ENCODE measurements at places on chromosomes 6 and 20.
A peak's percentile ranks its signal among the peaks of the same experiment; 100 is the strongest.

DNA sequence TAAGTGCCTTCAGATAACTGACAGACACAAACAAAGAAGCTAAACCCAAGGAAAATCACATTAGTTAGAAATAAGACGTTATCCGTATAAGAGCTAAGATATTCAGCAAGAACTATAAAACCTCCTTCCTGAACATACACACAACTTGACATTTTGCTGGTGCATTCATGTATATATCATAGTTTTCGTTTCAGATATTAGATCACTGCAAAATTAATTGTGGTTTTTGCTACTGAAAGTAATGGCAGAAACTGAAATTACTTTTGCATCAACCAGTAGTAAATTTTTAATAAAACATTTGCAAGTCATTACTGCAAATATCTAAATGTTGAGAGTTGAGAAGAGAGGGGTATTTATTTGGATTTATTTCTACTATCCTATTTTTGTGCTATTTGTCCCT is 26.1 kb upstream of the KCNQ5 start:
- DNase-seq = no peak

- no peak for DNase-seq
Measured at GRCh38 chr6:34463299-34463698, 2.6 kb upstream of the PACSIN1 start.

GRCh38 chr6:144156991-144157390 is 6.7 kb downstream of the STX11 start:
- no peak for DNase-seq

GRCh38 chr6:113208726-113209125 is 648.4 kb upstream of the MARCKS start:
- DNase-seq = no peak

DNA sequence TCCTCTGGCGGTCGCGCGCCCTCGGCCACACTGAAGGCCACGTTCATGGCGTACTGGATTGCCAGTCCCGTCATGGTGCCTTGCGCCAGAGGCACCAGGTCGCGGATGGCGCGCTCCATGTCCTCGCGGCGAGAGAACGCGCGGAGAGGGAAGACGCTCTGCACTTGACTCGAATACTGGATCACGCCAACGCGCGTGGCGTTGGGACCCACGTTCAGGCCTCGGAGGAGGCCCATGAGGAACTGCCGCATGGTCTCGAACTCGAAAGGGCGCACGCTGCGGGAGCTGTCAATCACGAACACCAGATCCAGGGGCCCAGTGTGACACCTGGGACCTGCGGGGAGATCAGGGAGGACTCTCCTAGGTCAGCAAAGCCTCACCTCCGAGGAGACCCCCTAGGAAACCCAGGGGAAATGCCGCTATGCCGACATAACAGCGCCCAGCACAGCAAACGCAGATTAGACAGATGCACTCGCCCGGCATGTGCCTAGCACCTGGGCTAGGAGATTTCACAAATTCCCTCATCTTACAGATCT is 2.1 kb upstream of the RBPJL start:
- DNase-seq = no peak

DNA sequence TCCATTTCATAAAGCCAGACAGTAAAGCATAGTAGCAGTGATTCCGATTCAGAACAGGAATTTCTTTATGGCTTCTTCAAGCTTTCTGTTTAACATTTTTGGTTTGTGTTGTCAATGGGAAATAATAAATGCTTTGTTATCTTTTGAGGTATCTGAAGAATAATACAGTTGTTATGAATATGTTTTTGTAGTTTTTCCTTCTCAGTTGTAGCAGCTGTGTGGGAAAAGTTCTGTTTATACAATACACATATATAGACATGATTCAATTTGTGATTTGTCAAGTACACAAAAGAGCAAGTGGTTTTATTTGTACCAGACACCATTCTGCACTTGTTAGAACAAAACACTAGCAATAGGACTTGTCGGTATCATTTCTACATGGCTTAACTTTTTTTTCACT is 96.6 kb downstream of the CDYL start:
- DNase-seq = no peak

DNA sequence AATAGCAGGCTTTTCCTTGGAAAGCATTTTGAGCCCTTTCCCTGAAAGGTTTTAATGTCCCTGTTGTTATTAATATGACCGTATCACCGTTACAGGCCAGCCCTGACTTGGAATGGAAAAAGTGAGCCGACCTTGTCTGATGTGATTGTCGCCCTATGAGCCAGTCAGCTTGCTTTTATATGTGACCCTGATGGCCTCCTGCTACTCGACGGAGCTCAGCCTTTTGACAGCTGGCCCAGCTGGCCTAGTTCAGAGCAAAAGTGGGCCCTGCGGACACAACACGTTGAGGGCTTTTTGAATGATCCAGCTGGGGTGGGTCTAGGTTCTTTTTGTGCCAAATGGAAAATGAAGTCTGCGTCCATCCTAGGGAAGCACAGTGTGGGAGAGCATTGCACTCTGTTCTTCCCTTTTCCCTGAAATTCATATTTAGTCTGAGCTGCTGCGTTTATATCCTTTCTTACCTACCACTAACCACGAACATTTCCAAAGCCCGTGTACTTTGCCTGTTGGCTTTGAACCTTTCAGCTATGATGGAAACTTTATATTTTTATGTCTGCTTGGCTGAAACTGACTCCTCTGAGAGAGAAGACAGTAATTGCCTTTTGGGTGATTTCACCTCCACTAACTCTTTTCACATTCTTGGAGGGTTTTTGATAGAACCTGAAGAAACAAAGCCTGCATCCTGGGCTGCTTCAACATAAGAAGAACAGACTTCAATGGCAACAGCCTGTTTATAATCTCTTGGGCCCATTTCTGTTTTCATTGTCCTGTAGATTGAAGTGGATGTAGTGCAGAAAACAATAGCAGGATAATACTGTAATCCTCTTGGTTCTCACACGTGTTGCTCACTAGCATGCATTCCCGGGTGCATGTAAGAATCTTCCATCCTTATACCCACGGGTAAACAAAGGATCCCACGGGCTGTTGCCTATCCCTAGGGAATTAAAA is 121.8 kb upstream of the HDGFL1 start:
- DNase-seq = no peak

DNA sequence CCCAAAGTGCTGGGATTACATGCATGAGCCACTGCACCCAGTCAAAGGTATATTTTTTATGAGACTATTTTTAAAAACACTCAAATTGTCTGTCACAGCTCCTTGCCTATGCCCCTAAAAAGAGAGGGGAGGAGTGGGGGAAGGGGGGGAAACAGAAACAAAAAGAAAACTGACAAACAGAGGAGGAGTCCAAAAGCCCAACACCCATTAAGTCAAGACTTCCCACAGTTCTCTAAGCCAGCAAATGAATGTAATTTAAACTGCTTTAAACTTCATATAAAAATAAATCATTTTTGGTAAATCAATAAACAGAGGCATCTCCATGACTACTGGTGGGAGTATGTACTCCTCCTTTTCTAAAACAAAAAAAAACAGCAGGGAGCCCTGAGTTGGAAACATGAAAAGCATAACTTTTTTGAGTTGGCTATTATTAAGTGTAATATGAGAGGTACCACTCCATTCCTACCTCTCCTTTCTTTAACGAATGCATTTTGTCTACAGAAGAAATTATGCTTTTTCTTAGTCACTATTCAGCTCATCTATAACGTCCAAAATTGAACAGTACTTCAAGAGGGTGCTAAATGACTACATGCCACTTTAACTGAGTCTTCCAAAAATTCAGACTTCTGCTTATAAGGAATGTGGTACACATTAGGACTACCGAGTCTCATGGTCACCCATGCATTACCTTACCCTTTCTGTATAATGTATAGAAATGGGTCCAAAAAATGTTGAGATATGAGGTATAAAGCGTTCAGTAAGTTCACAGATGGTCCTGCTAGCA is 119.0 kb upstream of the PRSS16 start:
- no peak for DNase-seq

- no peak for DNase-seq
Measured at GRCh38 chr6:38364127-38364526, 275.6 kb downstream of the BTBD9 start.

DNA sequence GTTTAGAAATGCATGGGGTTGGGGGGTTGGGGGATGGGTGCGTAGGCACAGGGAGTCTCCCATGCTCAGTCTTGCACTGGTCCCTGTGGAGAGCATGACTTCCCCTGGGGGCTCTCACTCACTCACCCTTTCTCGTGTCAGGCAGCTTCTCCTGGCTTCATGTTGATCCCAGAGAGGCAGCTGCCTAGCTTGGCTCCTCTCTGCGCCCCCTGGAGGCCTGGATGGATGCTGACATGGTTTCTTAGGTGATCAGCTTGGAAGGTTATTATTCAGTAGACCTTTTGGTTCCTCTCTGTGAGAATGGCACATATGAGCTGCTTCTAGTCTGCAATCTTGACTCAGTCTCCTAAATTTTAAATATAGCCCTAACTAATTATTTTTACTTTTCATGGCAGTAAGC is 109.3 kb upstream of the FAM83B start:
- DNase-seq = peak; percentile 1

GRCh38 chr20:10169752-10170151 is 48.9 kb upstream of the SNAP25 start:
- DNase-seq = no peak

GRCh38 chr6:30154709-30155519 is 6.1 kb downstream of the TRIM10 start:
- no peak for DNase-seq

GRCh38 chr6:126268092-126268491 is 71.8 kb upstream of the CENPW start:
- DNase-seq = no peak

GRCh38 chr6:162416831-162417537 is 310.6 kb downstream of the PRKN start:
- no peak for DNase-seq

GRCh38 chr20:52852714-52853113 is 119.4 kb upstream of the TSHZ2 start:
- DNase-seq = no peak

DNA sequence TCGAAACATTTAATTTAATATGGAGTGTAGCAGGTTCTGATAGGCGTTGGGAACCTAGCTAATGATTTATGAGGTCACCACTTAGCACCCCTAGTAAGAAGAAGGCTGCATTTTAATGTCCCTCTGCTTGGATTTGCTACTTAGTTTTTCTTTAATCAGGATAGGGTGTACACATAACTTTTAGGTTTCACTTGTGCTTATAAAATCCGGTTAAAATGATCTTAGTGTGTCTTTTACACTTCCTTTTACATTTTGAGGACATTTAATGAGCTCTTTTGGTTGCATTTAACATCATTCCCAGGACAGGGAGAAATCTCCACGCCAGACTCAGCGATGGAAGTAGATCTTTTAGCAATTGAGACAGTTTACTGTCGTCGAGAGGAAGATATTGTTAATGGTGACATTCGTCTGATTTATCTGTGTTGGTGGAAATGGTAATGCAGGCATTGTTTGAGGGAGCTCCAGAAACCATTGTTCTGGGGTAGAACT is 5.6 kb downstream of the TFAP2A start:
- no peak for DNase-seq

DNA sequence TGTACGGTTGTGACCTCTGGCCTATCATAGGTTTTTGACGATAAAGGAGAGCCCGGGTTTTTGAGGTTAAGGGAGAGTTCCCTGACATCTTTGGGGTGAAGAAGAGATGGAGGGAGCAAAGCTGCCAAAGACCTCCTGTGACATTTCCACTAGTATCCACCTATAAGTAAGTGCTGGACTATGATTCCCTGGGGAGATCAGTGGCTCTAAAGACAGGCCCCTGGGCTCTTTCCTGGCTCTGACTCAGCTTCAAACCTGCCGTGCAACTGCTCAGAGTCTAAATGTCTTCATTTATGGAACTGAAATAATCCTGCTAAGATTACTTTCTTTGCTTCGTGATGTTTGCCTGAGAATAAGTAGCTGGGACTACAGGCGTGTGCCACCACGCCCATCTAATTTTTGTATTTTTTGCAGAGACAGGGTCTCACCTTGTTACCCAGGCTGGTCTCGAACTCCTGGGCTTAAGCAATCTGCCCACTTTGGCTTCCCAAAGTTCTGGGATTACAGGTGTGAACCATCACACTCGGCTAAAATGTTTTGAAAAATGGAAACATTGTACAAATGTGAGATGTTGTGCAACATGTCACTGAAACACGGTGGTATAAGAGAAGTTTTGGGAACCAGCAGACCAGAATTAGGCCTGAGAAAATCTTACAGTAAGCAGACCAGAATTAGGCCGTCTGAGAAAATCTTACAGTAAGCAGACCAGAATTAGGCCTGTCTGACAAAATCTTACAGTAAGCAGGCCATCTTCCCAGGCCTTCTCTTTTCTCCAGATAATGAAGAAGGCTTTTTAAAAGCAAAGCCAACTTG is 1.1 kb upstream of the PAQR8 start:
- DNase-seq = no peak

GRCh38 chr6:31462964-31463870 is 34.7 kb upstream of the MICB start:
- DNase-seq = peak; percentile 52

- no peak for DNase-seq
Measured at GRCh38 chr6:83008626-83009025, 57.0 kb downstream of the UBE3D start.

- no peak for DNase-seq
Measured at GRCh38 chr6:26597821-26598220, 1.1 kb downstream of the ABT1 start.

DNA sequence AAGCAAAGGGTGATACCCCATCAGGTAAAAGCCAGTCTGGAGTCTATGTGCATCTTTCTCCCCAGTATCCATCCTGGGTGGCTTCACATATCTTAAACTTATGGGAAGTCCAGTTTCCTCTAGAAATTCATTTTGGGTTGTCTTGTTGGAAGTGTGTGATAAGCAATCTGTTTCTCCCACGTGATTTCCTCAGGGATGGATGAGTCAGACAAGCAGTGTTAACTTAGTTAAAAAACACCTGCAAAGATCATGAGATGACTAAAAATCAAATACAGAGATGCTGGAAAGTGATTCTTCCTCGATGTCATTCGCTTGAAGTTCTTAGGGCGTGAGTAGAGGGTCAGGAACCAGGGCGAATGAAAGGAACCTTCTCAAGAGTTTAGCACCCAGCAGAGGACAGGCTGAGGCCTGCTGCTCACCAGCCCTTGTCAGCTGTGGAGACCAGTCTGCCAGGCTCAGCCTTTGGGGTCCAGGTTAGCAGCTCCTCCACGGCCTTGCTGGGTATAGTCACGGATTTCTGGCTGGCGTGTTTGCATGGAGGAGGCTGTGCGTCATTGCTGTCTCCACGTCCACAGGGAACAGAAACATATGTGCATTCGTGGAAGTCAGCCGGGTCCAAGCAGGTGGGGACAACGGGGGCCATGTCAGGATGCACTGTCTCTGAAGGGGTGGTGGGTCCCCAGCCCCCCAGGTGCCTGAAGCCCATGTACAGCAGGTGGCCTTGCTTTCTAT is 2.8 kb upstream of the PNPLA1 start:
- no peak for DNase-seq

DNA sequence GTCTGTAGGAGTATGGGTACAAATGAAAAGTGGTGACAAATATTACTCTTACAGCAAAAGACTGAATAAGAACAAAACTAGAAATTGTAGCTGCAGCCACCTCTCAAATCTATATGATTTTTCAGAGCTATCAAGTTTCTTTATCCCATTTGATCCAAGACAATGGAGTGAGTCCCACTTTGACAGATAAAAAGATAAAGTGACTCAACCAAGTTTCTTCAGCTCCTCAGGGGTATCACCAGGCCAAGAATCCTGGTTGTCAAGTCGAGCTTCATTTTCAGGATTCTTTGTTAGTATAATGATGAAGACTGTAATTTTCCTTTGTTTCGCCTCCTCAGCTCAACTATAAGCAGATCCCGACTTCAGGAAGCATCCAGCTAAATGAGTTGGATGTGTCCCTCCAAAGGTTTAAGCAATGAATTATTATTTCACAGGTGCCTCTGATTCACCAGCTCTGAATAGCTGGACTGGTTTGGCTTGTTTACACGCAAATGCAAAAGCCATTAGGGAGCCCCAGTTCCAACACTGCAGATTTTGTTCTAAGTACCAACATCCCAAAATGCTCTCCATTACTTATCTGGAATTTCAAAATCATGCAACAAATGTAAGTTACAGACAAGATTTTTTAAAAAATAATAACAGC is 238.9 kb downstream of the MAFB start:
- no peak for DNase-seq

All from erythroblast (primary cell).